ENCODE measurements at places on chromosomes 4 and X.

DNA sequence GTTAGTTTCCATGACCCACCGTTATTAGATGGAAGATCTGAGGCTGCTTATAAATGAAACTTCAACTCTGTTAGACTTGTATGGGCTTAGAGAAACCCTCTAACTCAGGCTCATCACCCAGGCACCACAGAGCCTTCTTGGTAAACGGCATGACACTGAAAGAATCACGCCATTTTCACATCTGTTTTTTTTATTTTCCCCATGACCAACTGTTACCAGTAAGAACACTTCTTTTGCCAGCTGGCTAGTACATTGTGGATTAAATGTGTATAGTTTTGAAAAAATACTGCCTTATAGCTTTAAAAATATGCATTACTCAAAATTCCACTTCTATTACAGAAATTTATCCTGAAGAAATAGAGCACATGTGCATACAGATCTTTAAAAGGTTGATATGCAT is 48.0 kb upstream of the APELA start:
- no peaks in the 10 kb centered on the region for H3K4me1 ChIP-seq
- H3K4me3 ChIP-seq: no peak overlapping the region
- H3K27me3 ChIP-seq: no peaks in the 10 kb centered on the region
- DNase-seq: no peak
- H3K36me3 ChIP-seq: no peaks in the 10 kb centered on the region

DNA sequence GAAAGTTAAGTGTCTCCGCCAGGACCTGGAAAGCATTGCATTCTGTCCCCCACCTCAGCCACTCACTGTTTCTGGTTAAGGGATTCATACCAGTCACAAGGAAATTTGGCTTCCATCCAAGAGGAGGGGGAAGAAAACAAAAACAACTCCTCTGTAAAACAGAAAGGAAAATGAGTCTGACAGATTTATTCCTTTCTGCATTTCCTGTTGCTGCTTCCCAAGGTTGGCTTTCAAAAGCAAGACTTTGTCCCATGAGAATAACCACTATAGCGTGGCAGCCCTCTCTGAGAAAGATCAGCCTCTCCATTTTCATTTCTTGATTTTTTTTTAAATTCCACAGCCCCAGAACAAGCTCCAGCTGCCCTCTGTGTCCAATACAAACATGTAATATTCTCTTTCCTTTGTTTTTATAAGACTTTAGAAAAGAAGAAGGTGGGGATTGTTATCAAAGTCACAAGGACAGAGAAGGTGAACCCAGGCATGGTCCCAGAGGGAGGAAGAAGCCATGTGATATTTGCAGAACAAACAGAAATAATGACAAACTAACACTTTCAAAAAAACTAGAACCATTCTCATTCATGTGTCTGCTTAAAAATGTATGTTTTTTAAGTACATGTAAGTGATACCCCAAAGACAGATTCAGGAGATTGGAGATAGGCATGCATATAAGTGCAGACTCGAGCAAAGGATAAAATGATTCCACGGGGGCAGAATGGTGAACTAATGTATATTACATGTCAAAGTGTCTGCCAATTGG is 90.7 kb upstream of the DCLK2 start:
- H3K27me3 ChIP-seq: no peaks in the 10 kb centered on the region
- no peak overlapping the region for H3K27ac ChIP-seq
- H3K36me3 ChIP-seq: no peaks in the 10 kb centered on the region
- no peak for DNase-seq
- H3K4me3 ChIP-seq: no peak overlapping the region

DNA sequence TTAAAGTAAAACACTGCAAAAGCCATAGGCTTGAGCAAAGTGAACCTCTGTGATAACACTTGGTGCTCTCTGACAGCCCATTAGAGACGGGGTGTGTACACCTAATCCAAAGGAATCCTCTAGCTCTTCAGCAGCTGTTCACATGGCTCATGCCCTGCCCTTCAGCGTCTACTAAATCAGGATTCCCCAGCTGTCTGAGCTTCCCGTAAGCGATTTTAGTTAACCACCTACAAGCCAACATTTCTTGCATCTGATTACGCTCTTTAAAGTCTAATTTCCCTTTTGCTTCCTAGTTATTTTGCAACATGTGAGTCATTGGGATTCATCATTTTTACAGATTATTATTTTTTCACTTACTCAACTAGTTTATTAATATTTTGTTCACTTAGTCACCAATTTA is 6.5 kb downstream of the DMD start:
- no peaks in the 10 kb centered on the region for H3K4me1 ChIP-seq
- H3K4me3 ChIP-seq: no peak overlapping the region
- H3K27me3 ChIP-seq: no peaks in the 10 kb centered on the region
- no peak for DNase-seq
- no peak overlapping the region for H3K27ac ChIP-seq
- H3K36me3 ChIP-seq: no peaks in the 10 kb centered on the region

GRCh38 chr4:101670897-101671296 is 119.6 kb upstream of the BANK1 start:
- no peak for DNase-seq
- H3K4me1 ChIP-seq: no peaks in the 10 kb centered on the region
- no peaks in the 10 kb centered on the region for H3K36me3 ChIP-seq
- H3K27ac ChIP-seq: peak overlapping the region; percentile 46
- H3K27me3 ChIP-seq: no peaks in the 10 kb centered on the region
- no peak overlapping the region for H3K4me3 ChIP-seq

DNA sequence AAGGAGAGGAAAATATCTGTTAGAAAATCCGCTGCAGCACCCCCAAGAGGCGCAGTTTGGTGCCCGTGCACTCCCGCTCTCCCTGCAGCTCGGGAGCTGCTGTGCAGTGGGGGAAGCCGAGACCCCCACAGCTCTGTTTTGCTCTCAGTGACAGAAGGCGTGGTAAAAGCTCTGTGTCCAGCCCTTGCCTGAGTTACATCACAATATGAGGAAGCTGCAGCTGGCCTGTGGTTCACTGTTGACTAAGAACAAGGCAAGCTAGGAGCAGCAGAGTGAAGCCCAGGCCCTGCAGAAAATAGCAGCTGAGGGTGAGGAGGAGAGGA is 88.5 kb upstream of the ADRA2C start:
- H3K36me3 ChIP-seq: no peaks in the 10 kb centered on the region
- H3K4me3 ChIP-seq: no peak overlapping the region
- peak; percentile 40 for DNase-seq
- H3K4me1 ChIP-seq: no peaks in the 10 kb centered on the region

- DNase-seq: no peak
- H3K36me3 ChIP-seq: no peaks in the 10 kb centered on the region
- no peaks in the 10 kb centered on the region for H3K4me1 ChIP-seq
- no peaks in the 10 kb centered on the region for H3K27me3 ChIP-seq
- H3K4me3 ChIP-seq: no peak overlapping the region
- H3K27ac ChIP-seq: no peak overlapping the region
These were observed 107.3 kb upstream of the PRDX4 start for GRCh38 chrX:23559975-23560374.

- peak within 1 kb of the TSS; percentile 86 for H3K27ac ChIP-seq
- peak within 1 kb of the TSS; percentile 69 for H3K4me3 ChIP-seq
- DNase-seq: peak; percentile 80
- no peaks in the 10 kb centered on the region for H3K27me3 ChIP-seq
- no peaks in the 10 kb centered on the region for H3K36me3 ChIP-seq
These were observed at the start of gene TCEAL4 for GRCh38 chrX:103585411-103586313. Gene TCEAL4, plus strand, starts transcription at chrX:103585515. Its CDS starts 1,161 bp downstream, at chrX:103586676.

GRCh38 chr4:152633118-152633517 is 46.7 kb downstream of the TMEM154 start:
- no peaks in the 10 kb centered on the region for H3K36me3 ChIP-seq
- no peak overlapping the region for H3K27ac ChIP-seq

- no peak for DNase-seq
- H3K36me3 ChIP-seq: no peaks in the 10 kb centered on the region
- H3K27me3 ChIP-seq: peaks cover 7% of the 10 kb centered on the region
- H3K4me1 ChIP-seq: no peaks in the 10 kb centered on the region
These were observed 33.4 kb downstream of the PHOX2B start for GRCh38 chr4:41715155-41715554.

- no peaks in the 10 kb centered on the region for H3K27me3 ChIP-seq
- no peak overlapping the region for H3K4me3 ChIP-seq
- no peak for DNase-seq
- peaks cover 30% of the 10 kb centered on the region for H3K36me3 ChIP-seq
- H3K27ac ChIP-seq: no peak overlapping the region
- peaks cover 41% of the 10 kb centered on the region for H3K4me1 ChIP-seq
These were observed 97.7 kb downstream of the GATB start for GRCh38 chr4:151663109-151663508.

DNA sequence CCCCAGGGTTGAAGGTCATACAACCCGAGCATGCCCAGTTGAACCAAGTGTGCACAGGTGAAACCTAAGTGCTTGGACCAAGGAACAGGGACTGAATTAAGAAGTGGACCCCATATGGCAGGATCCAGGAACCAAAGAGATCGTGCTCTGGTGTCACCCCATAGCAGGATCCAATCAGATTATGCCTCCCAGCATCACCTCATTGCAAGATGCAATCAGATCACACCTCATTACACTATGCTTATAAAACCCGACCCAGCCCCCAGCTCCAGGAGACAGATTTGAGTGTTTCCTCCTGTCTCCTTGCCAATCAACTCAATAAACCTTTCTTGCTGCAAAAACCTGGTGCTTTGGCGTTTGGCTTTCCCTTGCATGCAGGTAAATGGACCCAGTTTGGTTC is 37.6 kb downstream of the EFHC2 start:
- no peaks in the 10 kb centered on the region for H3K27me3 ChIP-seq
- H3K4me3 ChIP-seq: no peak overlapping the region

- no peaks in the 10 kb centered on the region for H3K4me1 ChIP-seq
- no peaks in the 10 kb centered on the region for H3K27me3 ChIP-seq
- no peak overlapping the region for H3K27ac ChIP-seq
These were observed 65.6 kb downstream of the JAKMIP1 start for GRCh38 chr4:6134612-6135220.

- H3K4me1 ChIP-seq: no peaks in the 10 kb centered on the region
- H3K4me3 ChIP-seq: peak overlapping the region; percentile 27
- H3K27me3 ChIP-seq: no peaks in the 10 kb centered on the region
- no peak for DNase-seq
These were observed 14.1 kb upstream of the SEC24D start for GRCh38 chr4:118849867-118850487.

GRCh38 chr4:181331214-181331613 is 912.0 kb upstream of the TENM3 start:
- no peak overlapping the region for H3K4me3 ChIP-seq
- no peak for DNase-seq
- H3K27me3 ChIP-seq: no peaks in the 10 kb centered on the region
- H3K36me3 ChIP-seq: no peaks in the 10 kb centered on the region
- no peaks in the 10 kb centered on the region for H3K4me1 ChIP-seq

DNA sequence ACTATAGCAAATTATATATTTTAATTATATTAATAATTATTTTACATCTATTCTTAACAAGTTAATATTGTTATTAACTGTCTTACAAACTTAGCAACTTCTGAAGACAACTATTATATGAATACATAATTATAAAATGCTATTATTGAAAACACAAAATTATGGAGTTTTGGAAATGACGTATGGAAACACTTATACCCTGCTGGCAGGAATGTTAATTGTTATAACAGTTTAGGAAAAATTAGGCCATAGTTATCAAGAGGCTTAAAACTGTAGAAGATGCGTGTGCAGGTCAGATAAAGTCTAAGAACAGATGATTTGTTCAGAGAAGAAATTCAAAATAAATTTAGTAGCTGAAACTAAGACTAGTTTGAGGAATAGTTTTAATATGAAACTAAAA is 211.7 kb downstream of the FAT4 start:
- H3K36me3 ChIP-seq: no peaks in the 10 kb centered on the region
- no peak overlapping the region for H3K4me3 ChIP-seq
- H3K27ac ChIP-seq: no peak overlapping the region
- H3K27me3 ChIP-seq: no peaks in the 10 kb centered on the region
- no peaks in the 10 kb centered on the region for H3K4me1 ChIP-seq

DNA sequence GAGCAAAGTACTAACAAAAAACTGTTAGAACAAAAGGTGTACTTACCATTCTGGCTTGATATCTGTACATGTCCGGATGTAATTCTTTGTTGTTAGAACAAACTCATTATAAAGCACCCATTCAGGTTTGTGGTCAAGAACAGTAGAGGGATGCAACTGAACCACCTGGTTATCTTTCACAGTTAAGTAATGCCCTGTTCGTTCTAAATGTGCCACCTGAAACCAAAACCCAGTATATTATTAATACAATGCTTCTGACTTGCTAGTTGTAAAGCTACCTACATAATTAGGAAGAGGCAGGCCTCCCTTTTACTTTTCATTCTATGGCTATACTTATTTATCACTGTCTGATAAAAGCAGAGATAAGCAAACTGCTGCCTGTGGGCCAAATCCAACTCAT is 54.8 kb downstream of the DHX15 start:
- DNase-seq: no peak
- peaks cover 88% of the 10 kb centered on the region for H3K36me3 ChIP-seq
- H3K4me3 ChIP-seq: no peak overlapping the region
- H3K27me3 ChIP-seq: no peaks in the 10 kb centered on the region

DNA sequence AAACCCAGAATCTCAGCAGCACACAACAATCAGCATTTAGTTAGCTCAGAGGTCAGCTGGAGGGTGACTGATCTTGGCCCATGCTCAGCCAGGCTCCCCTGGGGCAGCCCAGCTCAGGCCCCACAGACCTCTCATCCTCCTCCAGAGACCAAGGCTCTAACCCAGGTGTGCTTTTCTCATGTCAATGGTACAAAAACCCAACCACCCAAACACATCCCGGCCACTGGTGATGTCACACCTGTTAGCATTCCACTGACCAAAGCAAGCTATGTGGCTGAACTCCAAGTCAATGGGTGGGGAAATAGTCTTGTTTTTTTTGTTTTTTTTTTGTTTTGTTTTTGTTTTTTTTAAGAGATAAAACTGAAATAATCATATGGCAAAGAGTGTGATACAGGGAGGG is 77.5 kb downstream of the CYTL1 start:
- no peaks in the 10 kb centered on the region for H3K36me3 ChIP-seq
- DNase-seq: no peak
- peaks cover 6% of the 10 kb centered on the region for H3K4me1 ChIP-seq
- no peak overlapping the region for H3K27ac ChIP-seq

GRCh38 chr4:155038459-155038858 is 170.0 kb upstream of the NPY2R start:
- H3K4me3 ChIP-seq: no peak overlapping the region
- H3K4me1 ChIP-seq: no peaks in the 10 kb centered on the region
- no peak for DNase-seq
- no peaks in the 10 kb centered on the region for H3K27me3 ChIP-seq

- no peaks in the 10 kb centered on the region for H3K27me3 ChIP-seq
- no peak overlapping the region for H3K4me3 ChIP-seq
- DNase-seq: no peak
- peaks cover 31% of the 10 kb centered on the region for H3K4me1 ChIP-seq
- H3K27ac ChIP-seq: peak overlapping the region; percentile 47
These were observed 335.1 kb downstream of the ANK2 start for GRCh38 chr4:113384600-113384999.

GRCh38 chrX:118655561-118656246 is 71.7 kb upstream of the IL13RA1 start:
- H3K27ac ChIP-seq: no peak overlapping the region
- no peaks in the 10 kb centered on the region for H3K36me3 ChIP-seq
- no peak for DNase-seq
- no peaks in the 10 kb centered on the region for H3K27me3 ChIP-seq
- no peaks in the 10 kb centered on the region for H3K4me1 ChIP-seq

- H3K27ac ChIP-seq: peak overlapping the region; percentile 29
- peak overlapping the region; percentile 23 for H3K4me3 ChIP-seq
- H3K36me3 ChIP-seq: no peaks in the 10 kb centered on the region
- no peaks in the 10 kb centered on the region for H3K4me1 ChIP-seq
- no peaks in the 10 kb centered on the region for H3K27me3 ChIP-seq
These were observed 13.5 kb downstream of the PRKX start for GRCh38 chrX:3699821-3700381.

- no peaks in the 10 kb centered on the region for H3K4me1 ChIP-seq
- H3K4me3 ChIP-seq: no peak overlapping the region
- no peak for DNase-seq
These were observed 51.1 kb downstream of the SLC10A7 start for GRCh38 chr4:146470604-146471003.

Measured in suprapubic skin (tissue), 4 donors.